Tibial nerve (tissue), 4 donors: ENCODE measurements at places on chromosomes 6 and 20. TPM values are rescaled to one million over a fixed set of nuclear protein-coding genes. Genes with fewer than 3 reads are reported as not detected.

DNA sequence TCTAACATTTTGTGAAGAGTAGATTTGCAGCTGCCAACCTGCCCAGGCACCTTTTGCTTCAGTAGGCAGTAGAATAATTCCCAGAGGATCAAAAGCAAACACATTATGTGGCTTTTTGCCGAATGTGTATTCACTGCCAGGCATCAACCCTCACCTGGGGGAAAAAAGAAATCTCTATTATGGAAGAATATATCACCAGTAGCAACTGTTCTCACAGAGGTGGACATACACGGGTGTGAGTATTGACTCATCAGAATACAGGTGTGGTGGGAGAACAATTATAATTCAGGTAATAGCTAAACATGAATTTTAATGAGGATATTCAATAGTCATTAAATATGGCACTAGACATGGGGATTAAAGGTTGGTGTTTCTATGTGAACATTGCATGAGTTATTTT lies 910.7 kb downstream of the TFAP2A start:
- H3K4me3 ChIP-seq = no peak overlapping the region
- H3K4me1 ChIP-seq = no peaks in the 10 kb centered on the region
- H3K27me3 ChIP-seq = no peaks in the 10 kb centered on the region
- H3K36me3 ChIP-seq = no peaks in the 10 kb centered on the region
- DNase-seq = no peak
- H3K27ac ChIP-seq = no peak overlapping the region

GRCh38 chr20:3181270-3181669 lies 7.9 kb upstream of the LZTS3 start:
- DNase-seq = no peak
- no peak overlapping the region for H3K27ac ChIP-seq
- no peak overlapping the region for H3K4me3 ChIP-seq
- H3K4me1 ChIP-seq = no peaks in the 10 kb centered on the region
- H3K27me3 ChIP-seq = no peaks in the 10 kb centered on the region
- no peaks in the 10 kb centered on the region for H3K36me3 ChIP-seq

GRCh38 chr6:7311917-7312615 lies 933 bp downstream of the SSR1 start:
- H3K4me3 ChIP-seq = peak overlapping the region; percentile 82
- H3K4me1 ChIP-seq = peaks cover 51% of the 10 kb centered on the region
- DNase-seq = no peak
- peak overlapping the region; percentile 91 for H3K27ac ChIP-seq

- H3K27me3 ChIP-seq = no peaks in the 10 kb centered on the region
- H3K36me3 ChIP-seq = no peaks in the 10 kb centered on the region
- no peaks in the 10 kb centered on the region for H3K4me1 ChIP-seq
- no peak overlapping the region for H3K27ac ChIP-seq
- H3K4me3 ChIP-seq = no peak overlapping the region
- no peak for DNase-seq
Observed at GRCh38 chr6:150486048-150486447, 113.6 kb upstream of the PLEKHG1 start.

Gene CD83
- 3.3 TPM for total RNA-seq

DNA sequence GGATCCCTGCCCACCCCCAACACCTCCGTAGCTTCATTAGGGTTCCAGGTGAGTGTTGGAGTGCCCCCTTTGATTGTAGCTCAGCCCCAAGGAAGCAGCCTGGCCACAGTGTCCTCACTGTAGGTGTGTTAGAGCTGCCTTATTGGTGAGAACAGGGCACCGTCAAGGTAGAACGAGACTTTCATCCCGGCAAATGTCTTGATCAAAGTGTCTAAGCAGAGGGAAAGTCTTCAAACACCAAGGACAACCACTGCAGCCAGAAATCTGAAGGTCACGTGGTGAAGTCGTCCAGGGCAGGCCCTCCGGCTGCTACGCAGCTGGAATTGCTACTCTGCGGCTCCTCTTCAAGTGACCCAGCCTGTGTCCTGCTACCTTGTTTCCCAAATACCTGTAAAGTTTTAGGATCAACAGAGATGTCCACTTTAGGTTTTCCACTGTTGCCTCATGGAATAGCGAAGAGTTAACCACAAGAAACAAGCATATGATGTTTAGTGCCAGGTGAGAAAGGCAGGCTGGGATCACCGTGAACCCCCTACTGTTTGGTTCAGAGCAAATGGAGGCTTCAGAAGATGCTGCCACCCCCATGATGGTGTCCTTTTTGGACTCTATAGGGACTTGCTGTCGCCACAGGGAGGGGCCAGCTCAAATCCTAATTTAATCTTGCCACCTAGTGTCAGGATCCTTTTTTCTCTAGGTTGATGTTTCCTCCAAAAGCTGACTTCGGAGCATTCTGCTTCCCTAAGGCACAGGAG lies 1.7 kb upstream of the DLL1 start:
- no peak overlapping the region for H3K4me3 ChIP-seq
- no peak overlapping the region for H3K27ac ChIP-seq
- H3K36me3 ChIP-seq = no peaks in the 10 kb centered on the region
- peaks cover 93% of the 10 kb centered on the region for H3K4me1 ChIP-seq

- H3K4me3 ChIP-seq = no peak overlapping the region
- no peak overlapping the region for H3K27ac ChIP-seq
- no peaks in the 10 kb centered on the region for H3K36me3 ChIP-seq
Observed at GRCh38 chr6:137641474-137642077, 147.4 kb upstream of the OLIG3 start.

DNA sequence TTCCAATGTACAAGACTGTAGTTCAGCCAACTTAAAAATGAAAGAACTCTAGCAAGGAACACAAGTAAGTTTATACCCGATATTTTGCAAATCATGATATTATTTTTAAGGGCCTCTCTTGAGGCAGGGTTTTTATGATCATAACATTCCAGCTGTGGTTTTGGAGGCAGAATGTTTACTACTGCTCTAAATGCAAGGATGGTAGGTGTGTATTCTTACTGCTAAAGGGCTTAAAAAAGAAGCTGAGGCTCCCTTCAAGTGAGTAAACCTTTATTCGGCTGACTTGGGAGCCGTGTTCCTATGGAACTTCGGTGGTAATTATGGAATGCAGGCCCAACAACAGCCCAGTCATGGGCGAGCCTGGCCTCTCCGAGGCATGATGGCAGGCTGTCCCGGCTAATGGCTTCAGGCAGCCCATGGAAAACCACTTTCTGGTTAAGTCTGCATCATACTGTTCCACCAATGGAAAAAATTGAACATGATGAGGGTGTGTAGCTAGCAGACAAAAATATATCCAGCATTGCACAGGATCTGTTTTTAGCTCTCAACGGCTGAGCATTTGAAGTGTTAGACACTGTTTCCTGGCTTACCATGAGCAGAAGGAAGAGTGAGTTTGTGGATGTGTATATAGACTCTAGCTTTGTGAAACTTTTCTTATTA lies 111.5 kb downstream of the TIAM2 start:
- DNase-seq = no peak
- no peak overlapping the region for H3K4me3 ChIP-seq
- H3K36me3 ChIP-seq = no peaks in the 10 kb centered on the region
- H3K27ac ChIP-seq = peak overlapping the region; percentile 14
- no peaks in the 10 kb centered on the region for H3K27me3 ChIP-seq

- no peak for DNase-seq
- H3K36me3 ChIP-seq = no peaks in the 10 kb centered on the region
- no peak overlapping the region for H3K4me3 ChIP-seq
- H3K27ac ChIP-seq = no peak overlapping the region
Observed at GRCh38 chr20:63974402-63975200, 4.8 kb downstream of the SAMD10 start.

GRCh38 chr6:127204281-127204680 lies 62.4 kb upstream of the RNF146 start:
- no peak overlapping the region for H3K27ac ChIP-seq
- no peaks in the 10 kb centered on the region for H3K4me1 ChIP-seq
- H3K27me3 ChIP-seq = no peaks in the 10 kb centered on the region
- H3K36me3 ChIP-seq = no peaks in the 10 kb centered on the region
- no peak for DNase-seq

- H3K4me3 ChIP-seq = no peak overlapping the region
- H3K36me3 ChIP-seq = no peaks in the 10 kb centered on the region
- H3K4me1 ChIP-seq = no peaks in the 10 kb centered on the region
- no peaks in the 10 kb centered on the region for H3K27me3 ChIP-seq
Observed at GRCh38 chr6:144036835-144037195, 28.8 kb upstream of the PLAGL1 start.

DNA sequence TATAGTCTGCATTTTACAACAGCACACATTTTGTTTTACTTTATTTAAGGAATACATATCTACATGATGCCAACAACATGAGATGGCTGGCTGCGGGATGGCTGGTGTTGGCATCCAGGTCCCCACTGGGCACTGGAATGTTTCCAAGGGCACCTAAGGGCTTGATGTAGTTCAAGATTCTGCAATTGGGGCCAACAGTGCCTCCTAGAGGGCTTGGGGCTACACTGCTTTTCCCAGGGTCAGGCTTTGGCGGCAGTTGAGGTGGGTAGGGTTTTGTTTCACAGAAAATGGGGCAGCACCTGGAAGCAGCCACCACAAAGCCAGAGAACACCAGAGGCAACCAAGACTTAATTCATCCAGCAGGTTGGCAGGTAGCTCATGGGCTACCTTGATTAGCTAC lies 202.2 kb upstream of the PRND start:
- no peak for DNase-seq
- no peaks in the 10 kb centered on the region for H3K36me3 ChIP-seq
- no peaks in the 10 kb centered on the region for H3K4me1 ChIP-seq

Gene ARMH2
- total RNA-seq = not detected
